Activated gamma-delta T cell treated with Interleukin-2 at 50 U/mL for 16 hours (primary cell): ENCODE measurements at places on chromosomes 13 and 19.

- no peak for DNase-seq
These were observed 350.9 kb downstream of the FOXO1 start for GRCh38 chr13:40315416-40316064.

GRCh38 chr19:16266586-16266942 is 58.1 kb upstream of the KLF2 start:
- DNase-seq, result peak; percentile 68

DNA sequence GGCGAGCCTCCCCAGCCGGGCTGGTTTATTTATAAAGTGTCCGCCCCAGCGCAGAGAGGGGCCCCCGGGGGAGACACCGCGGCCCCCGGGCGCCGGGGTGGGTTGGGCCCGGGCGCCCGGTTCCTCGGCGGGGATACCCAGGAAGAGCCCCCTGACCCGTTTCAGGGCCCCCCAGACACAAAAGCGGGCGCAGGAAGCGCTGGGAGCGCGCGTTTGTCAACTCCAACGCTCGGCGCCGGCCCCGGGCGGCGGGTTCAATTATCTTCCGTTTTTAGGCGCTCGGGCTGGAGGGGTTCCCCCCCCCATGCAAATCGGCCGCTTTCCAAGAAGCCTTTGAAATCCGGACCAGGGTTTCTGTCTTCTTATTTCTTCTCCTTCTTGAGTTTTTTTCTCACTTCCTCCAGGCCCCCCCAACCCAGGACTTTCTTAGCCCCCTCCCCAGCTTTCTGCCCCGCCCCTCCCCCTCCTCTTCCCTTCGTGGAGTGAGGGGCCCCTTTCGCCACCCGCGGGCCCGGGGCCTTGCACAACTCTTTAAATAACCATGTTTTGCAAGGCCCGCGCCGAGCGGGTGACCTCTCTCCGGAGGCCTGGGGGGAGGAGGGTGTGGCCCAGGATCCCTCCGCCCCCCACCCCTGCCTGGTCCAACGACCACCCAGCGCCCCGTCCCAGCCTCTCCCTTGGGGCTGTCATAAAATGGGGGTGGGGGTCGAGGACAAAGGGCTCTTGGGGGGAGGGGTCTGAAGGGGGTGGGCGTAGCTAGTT is 935 bp downstream of the ARID3A start:
- DNase-seq, result no peak

GRCh38 chr19:15404780-15405211 is 14.0 kb downstream of the AKAP8L start:
- DNase-seq, result no peak

DNA sequence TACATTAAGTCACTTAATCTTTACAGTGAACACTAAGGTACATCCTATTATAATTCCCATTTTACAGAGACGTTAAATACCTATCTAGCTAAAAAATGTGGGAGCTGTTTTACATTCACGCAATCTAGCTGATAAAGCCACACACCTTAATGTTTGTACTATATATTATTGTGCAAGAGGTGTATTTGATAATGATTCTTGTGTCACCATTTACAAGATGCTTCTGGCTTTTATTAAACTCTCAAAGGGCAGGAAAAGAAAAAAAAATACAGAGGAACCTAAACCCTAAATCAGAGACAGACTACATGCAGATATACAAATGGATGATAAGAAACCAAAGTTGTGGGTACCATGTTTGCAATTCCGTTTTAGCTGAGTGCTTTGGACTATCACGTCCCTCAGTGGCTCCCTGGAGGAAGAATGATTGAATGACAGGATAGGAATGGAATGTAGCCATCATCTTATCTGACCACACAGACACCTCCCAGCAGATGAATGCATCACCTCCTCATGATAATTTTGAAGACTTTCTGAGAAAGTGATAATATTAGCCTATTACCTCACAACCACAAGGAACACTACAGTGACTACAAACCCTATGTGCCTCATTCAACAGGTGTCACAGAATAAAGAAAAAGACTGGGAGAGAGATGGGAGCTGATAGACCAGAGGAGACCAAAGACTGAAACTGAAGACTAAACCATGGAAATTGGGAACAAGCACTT is 230.5 kb upstream of the SERP2 start:
- DNase-seq, result no peak

DNA sequence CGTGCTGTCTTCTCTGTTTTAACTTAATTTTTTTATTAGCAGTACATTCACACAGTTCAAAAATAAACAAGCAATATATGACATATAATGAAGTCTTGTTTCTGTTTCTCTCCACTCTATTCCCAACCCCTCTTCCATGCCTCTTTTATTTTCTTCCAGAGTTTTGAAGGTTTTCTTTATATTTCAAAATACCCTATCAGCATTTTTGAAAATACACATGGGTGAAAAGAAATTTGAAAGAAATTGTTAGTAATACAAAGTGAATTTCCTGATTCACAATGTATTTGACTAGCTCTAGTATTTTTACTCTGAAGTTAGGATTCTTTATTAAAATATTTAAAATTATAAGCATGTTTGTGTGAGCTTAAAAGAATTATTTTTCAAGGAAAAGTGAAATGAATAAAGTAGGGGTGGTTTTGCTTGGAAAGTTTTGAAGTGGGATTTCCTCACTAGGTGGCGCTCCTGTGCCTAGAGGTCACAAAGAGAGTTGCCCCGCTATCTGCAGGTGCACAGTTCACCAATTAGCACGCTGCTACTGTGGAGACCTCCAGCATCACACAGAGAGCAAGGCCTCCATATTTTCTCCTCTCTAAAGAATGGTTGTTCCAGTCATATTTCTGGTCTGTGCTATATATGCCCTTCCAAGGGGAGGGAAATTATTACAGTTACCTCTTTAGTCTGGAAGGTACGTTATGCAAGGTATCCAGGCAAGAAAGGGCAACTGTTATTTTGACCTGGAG is 37.6 kb downstream of the SOX21 start:
- DNase-seq, result peak; percentile 29

DNA sequence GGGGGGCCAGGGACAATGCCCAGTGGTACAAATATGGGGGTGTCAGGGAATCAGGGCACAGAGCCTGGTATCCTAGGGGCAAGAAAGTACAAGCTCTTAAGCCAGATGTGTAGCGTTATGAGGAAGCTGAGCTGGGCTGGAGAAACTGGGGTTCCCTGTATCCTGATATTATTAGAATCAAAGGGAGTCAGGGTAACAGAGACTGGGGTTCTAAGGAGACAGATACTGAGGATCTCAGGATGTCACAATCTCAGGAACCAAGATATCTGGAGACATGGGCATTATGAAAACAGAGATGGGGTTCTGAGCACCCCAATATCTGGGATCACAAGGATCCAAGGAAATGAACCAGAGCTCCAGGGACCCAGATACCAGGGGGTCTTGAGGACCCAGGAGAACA is 784 bp downstream of the BCL3 start:
- no peak for DNase-seq

DNA sequence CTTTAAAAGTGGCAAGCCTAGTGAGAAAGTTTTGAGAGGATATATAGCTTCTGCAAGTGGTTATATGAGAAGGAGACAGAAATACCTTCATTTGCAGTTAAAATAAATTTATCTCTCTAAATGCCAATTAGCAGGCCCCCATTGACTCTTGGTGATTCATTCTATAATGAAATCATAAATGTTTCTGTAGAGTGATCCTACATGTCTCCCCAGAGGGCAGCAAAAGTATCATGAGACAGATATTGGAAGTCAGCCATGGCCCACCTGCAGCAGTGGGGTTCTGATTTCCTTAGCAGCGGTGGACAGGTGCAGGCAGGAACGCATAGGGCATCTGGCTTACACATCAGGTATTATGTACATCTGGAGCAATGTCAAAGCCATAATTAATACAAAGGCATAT is 385.4 kb upstream of the SLC10A2 start:
- no peak for DNase-seq

GRCh38 chr19:2613507-2614295 is 88.8 kb downstream of the GNG7 start:
- peak; percentile 57 for DNase-seq

- no peak for DNase-seq
These were observed 10.4 kb downstream of the LMNB2 start for GRCh38 chr19:2446381-2446780.

- DNase-seq, result no peak
These were observed 516.2 kb downstream of the MYO16 start for GRCh38 chr13:109145631-109146030.
